ENCODE measurements at places on chromosomes 6 and 20.

GRCh38 chr6:141677598-141678211, 455.0 kb upstream of the GJE1 start:
- DNase-seq: peak; percentile 49

DNA sequence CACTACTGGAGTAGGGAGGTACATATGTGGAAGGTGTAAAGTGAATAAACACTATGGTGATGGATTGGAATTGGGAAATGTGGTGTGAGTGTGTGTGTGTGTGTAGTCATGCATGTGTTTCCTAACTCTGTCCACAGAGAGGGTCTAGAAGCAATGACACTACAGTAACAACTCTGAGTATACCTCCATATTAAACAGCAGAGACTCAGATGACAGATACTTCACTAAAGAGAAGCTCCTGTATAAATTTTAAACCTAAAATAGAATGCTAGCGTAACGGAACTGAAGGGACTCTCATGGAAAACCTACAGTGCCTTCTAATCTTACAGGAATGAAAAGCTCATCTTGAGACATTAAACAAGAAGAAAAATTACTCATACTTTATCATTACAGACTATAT, 150.5 kb downstream of the SLC16A10 start:
- DNase-seq: no peak

GRCh38 chr6:27375613-27376079, 12.9 kb upstream of the ZNF391 start:
- no peak for DNase-seq

- DNase-seq: no peak
These were observed 46.3 kb upstream of the HMGN3 start for GRCh38 chr6:79280756-79281155.

GRCh38 chr20:21981597-21982344, 276.3 kb downstream of the PAX1 start:
- no peak for DNase-seq

GRCh38 chr6:73263570-73263909, 544 bp upstream of the KHDC1 start:
- no peak for DNase-seq

GRCh38 chr6:147106759-147107401, 97.3 kb upstream of the STXBP5 start:
- DNase-seq: no peak

DNA sequence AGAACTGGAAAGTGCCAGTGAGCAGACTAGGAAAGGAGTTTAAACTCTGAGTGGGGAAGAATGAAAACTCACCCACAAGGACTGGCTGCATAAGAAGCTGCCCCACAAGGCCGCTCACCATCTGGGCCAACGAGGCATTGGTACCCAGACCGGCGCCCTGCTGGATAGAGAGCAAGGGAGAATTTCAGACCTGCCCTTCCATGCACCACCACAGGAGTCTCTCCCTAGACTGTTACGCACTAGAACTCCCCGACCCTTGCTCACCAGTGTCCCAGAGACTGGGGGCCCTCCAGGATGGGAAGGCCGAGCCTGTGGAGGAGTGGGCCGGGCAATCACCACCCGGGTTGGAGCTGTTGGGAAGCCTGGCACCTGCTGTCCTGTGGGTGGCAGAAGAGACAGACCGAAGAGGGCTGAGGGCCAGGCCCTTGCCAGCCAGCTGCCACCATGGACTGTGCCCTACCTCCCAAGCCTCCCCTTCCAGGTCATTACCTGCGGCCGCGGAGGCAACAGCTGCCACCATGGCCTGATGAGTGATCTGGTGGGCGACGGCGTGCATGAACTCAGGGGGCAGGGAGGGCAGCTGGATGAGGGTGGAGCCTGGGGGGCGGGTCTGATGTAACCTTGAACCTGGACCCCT, 8.5 kb downstream of the BAG6 start:
- no peak for DNase-seq

- DNase-seq: no peak
These were observed 108.5 kb downstream of the LY86 start for GRCh38 chr6:6696867-6697531.

DNA sequence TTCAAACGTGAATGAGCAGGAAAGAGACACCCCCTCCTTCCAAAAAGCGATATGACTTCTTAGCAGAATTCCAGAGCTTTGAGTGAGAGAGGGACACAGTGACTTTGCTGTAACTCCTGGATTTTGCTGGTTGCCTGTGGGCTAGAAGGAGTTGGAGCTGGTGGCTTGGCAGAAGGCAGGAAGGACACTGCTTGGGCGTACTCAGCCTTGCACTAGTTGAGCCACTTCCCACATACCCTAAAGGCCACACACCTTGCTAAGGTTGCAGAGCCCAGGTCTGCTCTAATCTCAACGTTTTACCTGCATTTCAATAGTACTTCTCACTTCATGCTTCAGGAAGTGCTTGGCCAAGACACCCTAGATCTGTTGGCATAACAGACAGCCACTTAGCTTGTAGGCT, 30.6 kb downstream of the RAB22A start:
- no peak for DNase-seq

GRCh38 chr6:104473021-104473429, 386.7 kb downstream of the HACE1 start:
- no peak for DNase-seq

GRCh38 chr6:118830691-118831090, 63.3 kb upstream of the ASF1A start:
- peak; percentile 10 for DNase-seq

DNA sequence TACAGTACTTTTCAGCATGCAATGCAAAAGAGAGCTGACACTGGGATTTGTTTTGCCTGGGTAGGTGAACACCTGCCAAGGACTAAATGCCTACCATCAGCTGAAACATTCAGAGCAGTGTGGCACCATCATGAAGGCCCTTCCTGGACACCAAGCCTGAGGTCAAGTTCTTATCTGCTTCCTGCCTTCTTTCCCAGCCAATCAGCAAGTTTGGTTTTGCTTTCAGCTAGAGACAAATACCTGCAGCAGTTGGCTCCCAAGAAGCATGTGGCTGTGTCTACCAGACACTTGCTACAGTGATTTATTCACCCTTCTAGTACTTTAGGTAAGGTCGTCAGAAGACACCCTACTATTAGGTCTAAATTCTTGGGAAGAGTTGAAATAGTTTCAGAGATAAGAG, 112.8 kb downstream of the TBX18 start:
- DNase-seq: no peak

DNA sequence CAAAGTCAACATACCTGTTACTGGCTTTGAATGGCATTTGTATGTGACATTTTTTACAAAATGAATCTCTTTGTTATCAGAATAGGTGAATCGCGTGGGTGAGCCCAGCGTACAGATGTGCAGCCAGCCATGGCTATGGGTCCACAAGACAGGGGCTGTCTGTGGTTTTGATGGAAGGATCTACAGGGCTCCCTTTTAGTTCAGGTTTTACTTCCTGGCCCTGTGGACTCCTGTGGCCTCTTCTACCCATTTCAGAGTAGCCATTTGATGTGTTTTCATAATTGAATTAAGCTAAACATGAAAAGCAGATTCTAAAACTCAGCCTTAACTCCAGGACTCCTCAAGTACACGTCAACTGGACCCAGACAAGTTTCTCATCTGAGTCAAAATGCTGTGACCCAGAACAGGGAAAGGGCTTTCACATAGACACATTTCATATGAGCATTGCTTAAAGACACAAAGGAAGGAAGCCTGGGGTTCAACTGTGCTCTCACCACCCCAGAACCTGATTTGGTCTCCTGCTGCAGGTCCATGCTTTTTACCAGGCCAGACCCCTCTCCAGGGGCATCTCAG, 105.3 kb upstream of the NAA20 start:
- no peak for DNase-seq

GRCh38 chr6:158506601-158507000, 53.3 kb upstream of the TMEM181 start:
- peak; percentile 30 for DNase-seq

DNA sequence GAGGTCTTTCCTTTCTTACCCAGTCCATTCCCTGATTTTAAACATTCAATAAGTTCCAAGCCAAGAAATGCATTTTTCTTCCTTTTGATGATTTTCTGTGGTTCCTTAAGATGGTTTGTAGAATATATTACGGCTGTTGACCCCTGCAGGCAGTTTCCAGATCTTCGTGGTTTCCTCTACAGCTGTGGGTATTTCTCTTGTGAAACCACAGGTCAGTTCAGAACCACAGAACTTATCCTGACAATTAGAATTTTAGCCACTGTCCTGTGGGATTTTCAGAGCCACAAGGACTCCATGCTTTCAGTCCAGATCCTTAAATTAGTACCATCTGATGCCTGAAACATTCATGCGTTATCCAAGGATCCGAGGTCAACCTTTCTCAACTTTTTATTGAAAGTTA, 29.7 kb upstream of the EXOC2 start:
- no peak for DNase-seq

- DNase-seq: no peak
These were observed 870 bp upstream of the MDFI start for GRCh38 chr6:41637194-41638001.

GRCh38 chr20:47677635-47678453, 107.4 kb downstream of the SULF2 start:
- peak; percentile 69 for DNase-seq

GRCh38 chr6:47545223-47545622, 67.6 kb downstream of the CD2AP start:
- no peak for DNase-seq

- no peak for DNase-seq
These were observed 84.9 kb downstream of the THBS2 start for GRCh38 chr6:169168706-169169105.

DNA sequence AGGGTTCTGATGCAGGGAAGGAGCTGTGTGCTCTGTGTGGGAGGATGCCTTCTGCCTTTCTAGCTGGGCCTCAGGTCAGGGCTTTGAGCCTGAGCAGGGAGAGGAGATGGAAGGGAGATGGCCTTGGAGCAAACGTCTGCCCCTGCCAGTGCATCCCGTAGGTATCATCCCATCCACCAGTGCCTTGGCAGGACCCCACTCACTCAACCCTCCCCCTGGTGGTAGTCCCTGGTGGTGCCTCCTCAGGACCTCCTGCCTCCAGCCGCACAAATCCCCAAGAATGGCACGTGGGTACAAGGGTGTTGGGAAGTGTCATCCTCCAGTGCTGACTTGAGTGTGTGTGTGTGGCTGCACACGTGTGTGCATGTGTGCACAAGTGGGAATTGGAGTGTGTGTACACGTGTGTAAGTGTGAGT, 23.1 kb upstream of the MICB start:
- DNase-seq: no peak

DNA sequence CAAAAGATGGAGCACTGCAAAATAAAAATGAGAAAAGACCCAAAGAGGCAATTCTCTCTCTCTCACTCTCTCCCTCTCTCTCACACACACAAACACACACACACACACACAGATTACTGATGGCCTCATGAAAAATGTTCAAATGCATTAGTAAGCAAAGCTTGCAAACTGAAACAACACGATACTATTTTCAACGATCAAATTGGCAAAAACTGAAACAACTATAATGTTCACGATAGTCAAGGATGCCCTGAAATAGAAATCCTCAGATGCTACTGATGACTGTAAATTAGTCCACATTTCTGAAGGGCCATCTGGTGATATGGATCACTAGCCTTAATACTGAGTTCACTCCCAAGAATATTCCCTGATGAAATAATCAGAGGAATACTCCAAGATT, 100.8 kb downstream of the TRERF1 start:
- no peak for DNase-seq

DNA sequence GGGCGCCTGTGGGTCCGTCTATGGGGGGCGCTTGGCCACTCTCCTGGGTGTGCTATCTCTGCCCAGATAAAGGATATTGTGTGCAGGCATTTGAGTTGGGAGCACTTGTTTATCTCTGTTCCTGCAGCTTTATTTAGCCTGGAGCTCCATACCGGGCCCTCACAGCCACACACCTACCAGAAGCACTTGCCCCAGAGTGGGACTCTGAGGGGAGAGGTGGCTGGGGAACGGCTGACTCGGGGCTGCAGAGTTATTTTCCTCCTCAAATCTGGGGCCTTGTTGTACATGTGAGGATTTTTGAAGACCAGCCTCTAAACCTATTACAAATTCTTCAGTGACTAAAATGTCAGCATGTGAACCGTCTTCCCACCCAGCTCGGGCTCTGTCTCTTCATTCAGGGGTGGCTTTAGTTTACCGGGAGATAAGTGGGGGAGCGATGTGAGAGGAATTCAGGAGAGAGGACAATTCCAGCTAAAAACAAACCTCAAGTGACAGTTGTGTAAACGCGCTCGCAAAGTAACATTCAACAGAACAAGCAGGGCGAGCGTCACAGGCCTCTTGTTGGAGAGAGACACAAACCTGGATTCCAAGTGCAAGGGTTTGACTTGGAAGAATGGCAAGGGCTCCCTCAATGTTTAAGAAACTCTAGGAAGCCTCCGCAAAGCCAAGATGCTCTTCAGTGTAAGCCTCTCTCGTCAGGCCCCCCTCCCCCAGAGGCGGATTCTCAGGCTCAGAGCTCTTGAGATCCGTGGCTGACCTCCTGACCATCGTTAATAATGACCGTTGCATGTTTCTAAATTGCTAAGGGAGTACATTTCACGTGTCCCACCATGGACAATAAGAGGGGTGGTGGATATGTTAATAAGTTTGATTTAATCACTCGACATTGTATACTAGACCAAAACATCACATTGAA, 548.9 kb downstream of the QKI start:
- no peak for DNase-seq

GRCh38 chr6:67802771-67803170, 832.3 kb upstream of the ADGRB3 start:
- no peak for DNase-seq

- no peak for DNase-seq
These were observed 294.2 kb upstream of the RSPO3 start for GRCh38 chr6:126824226-126824625.

GRCh38 chr20:47719625-47720024, 65.7 kb downstream of the SULF2 start:
- no peak for DNase-seq

- DNase-seq: no peak
These were observed 137.0 kb downstream of the NRN1 start for GRCh38 chr6:5869676-5870075.

DNA sequence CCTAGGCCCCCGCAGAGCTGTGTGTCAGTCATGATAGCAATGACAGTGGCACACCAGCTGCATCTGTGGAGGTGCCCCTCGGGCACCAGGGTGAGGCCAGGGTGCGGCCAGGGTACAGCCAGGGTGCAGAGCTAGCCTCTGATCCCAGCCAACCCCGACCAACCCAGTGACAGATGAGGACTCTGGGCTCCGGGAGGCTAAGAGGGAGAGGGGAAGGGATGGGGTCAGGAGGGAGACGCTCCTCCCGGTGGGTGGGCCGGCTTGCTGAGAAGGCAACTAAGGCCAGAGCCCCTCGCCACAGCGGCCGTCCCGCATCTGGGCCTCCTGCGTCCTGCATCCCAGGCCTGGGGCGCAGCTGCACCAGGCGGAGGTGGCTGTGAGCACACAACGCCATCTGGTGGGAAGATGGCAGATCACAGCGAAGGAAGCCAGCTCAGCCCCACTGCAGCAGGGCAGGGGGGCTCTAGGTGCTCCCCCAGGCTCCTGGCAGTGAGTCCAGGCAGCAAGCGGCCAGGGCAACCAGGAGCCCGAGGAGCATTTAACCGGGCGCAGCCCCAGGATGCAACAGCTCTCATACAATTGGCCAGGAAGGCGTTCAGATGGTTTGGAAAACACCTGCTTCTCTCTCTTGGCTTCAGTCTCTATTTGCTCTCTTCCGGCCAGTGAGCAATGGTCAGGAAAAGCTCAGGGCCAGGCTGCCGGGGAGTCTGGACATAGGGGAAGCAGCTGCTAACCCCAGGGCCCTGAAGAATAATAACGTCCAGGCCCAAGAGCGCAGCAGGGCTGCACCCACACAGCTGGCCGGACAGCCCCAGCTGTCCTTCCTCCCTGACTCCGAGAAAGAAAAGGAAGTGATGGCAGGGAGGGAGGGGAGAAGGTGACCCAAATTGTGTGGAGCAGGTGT, 169.4 kb downstream of the TAF4 start:
- peak; percentile 72 for DNase-seq

- peak; percentile 8 for DNase-seq
These were observed 506 bp downstream of the RGS17 start for GRCh38 chr6:153130515-153131036.

- DNase-seq: no peak
These were observed 402.6 kb upstream of the EPHA7 start for GRCh38 chr6:93821953-93822352.

Data from SK-N-DZ (cell line).